ENCODE measurements at places on chromosomes 2 and 18. TPM values are rescaled to one million over a fixed set of nuclear protein-coding genes. Genes with fewer than 3 reads are reported as not detected.

The C2orf49 gene
- 16.4 TPM for total RNA-seq

The EMILIN1 gene
- total RNA-seq = 0.43 TPM

The RMDN2 gene
- 5.0 TPM for total RNA-seq

The ACMSD gene
- not detected for total RNA-seq

The RAB27B gene
- 11.2 TPM for total RNA-seq

The SLC5A7 gene
- total RNA-seq = not detected

The CLEC4F gene
- total RNA-seq = not detected

The DHRS9 gene
- 3.9 TPM for total RNA-seq

The VIT gene
- not detected for total RNA-seq

The STARD6 gene
- total RNA-seq = not detected

The FIGN gene
- 3.0 TPM for total RNA-seq

The PRKAG3 gene
- total RNA-seq = not detected

The KCTD1 gene
- 32.9 TPM for total RNA-seq

The PHLPP1 gene
- 8.6 TPM for total RNA-seq

The PTPN2 gene
- total RNA-seq = 20.3 TPM

The CEP192 gene
- 8.6 TPM for total RNA-seq

The AQP4 gene
- not detected for total RNA-seq

The OSR1 gene
- total RNA-seq = 10.0 TPM

The SGO2 gene
- 11.1 TPM for total RNA-seq

The C2orf66 gene
- not detected for total RNA-seq

The B3GNT2 gene
- total RNA-seq = 43.3 TPM

The ZBTB7C gene
- total RNA-seq = 0.53 TPM

The TRIM43 gene
- 0.07 TPM for total RNA-seq

The DSC3 gene
- total RNA-seq = 1.5 TPM

The GRP gene
- not detected for total RNA-seq

The TAF4B gene
- total RNA-seq = 3.9 TPM

The KIAA2012 gene
- not detected for total RNA-seq

The PDCL3 gene
- 39.7 TPM for total RNA-seq

The ALLC gene
- total RNA-seq = 0.11 TPM

The DSC2 gene
- total RNA-seq = 1.0 TPM

The OR6B2 gene
- not detected for total RNA-seq

The EPG5 gene
- total RNA-seq = 4.0 TPM

The IL36RN gene
- total RNA-seq = 0.12 TPM

The LTBP1 gene
- 34.8 TPM for total RNA-seq

The PDE11A gene
- total RNA-seq = 0.42 TPM

The TWIST2 gene
- 12.1 TPM for total RNA-seq

The B4GALT6 gene
- 5.3 TPM for total RNA-seq

The TTN gene
- 0.01 TPM for total RNA-seq

The LRATD1 gene
- 0.09 TPM for total RNA-seq

The GKN1 gene
- 0.24 TPM for total RNA-seq

The PLB1 gene
- 2.6 TPM for total RNA-seq

The UGT1A3 gene
- total RNA-seq = not detected

The TUBB8B gene
- not detected for total RNA-seq

The ASB18 gene
- total RNA-seq = not detected

The CYP27C1 gene
- 4.3 TPM for total RNA-seq

The REG3G gene
- total RNA-seq = not detected
